ENCODE measurements at places on chromosomes 4 and X.

GRCh38 chrX:16416588-16416987, 233.4 kb upstream of the S100G start:
- DNase-seq: no peak

- peak; percentile 62 for DNase-seq
Measured at GRCh38 chrX:13092455-13092941, 48.1 kb upstream of the FAM9C start.

DNA sequence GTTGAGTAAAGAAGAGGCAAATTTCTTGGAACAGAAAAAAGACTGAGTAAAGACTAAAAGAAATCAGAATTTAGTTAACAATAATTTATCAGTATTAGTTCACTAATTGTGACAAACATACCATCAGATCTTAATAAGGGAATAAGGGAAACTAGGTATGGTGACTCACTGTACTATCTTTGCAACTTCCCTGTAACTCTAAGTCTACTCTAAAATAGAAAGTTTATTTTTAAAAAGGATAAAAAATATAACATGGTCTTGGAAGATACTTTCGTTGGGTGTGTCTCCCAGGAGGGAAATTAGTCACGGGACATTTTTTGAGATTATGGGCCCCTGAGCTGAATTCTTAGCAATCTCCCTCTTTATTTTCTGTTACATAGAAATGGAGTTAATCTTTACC, 97.3 kb downstream of the EMCN start:
- DNase-seq: no peak

- no peak for DNase-seq
Measured at GRCh38 chr4:48481581-48481980, 1.6 kb upstream of the SLC10A4 start.

GRCh38 chr4:121978172-121978516, 26.3 kb upstream of the TRPC3 start:
- no peak for DNase-seq

DNA sequence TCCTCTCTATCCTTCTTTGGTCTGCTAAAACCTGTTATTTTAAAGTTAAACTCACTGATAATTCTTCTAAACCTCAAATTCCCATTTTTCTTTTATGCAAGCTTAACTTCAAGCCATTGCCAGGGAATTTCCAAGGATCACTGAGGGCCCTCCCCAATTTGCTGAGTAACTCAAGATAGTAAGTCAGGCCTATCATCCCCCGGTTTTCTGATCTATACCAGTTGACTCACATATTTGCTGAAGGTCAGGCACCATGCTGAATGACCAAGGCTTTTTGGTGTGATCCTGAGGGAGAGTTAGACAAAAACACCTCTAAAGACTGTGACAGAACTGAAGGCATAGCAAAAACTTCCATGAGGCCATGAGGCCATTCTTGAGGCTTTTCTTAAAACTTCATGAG, 1301.9 kb downstream of the PCDH7 start:
- no peak for DNase-seq

DNA sequence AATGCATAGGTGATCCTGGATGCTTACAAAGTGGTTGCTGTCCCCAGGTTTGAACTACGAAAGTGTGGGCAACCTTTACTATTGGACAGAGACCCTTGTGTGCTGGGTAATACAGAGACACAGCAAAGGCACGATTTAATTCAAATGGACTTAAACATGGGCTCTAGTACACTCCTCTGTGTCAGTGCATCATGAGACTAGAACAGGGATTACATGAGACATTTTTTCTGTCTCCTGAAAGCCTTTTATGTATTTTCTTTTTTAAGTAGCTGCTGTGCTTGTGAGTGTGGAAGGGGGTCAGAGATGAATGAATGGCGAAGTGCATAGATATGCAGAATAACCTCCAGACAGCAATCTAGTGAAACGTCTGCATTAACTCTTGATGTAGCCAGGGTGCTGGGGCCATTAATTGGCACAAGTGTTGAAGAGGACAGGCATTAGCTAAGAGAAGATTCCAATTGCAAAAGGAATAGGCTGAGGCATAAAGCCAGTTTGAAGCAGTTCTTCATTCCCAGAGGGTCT, 218.4 kb downstream of the STIM2 start:
- DNase-seq: no peak

- no peak for DNase-seq
Measured at GRCh38 chrX:140440876-140441275, 64.0 kb downstream of the SOX3 start.
